ENCODE measurements at places on chromosomes 2 and 18.

- DNase-seq = no peak
These were observed 541.3 kb upstream of the SLC39A10 start for GRCh38 chr2:195115738-195116137.

DNA sequence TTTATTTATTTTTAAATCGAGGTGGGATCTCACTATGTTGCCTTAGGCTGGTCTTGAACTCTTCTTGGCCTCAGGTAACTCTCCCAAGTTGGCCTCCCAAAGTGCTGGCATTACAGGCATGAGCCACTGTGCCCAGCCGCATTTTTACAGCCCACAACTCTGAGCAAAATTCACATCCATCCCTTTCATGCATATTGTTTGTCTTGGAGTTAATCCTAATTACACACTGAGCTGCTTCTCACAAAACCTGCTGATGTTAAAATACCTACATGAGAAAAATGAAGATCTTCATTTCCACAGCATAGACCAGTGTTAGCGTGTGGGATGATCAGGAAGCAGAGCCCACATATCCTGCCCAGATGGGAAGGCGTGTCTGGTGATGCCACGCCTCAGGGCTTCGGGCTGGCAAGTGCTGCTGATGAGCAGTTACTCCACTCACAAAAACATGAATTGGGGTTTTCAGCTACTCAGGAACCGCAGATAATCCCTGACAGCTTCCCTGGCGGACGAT is 14.6 kb downstream of the ITGB1BP1 start:
- no peak for DNase-seq

- no peak for DNase-seq
These were observed 184.9 kb downstream of the AGAP1 start for GRCh38 chr2:235678712-235679111.

- DNase-seq = no peak
These were observed 30.7 kb downstream of the PTRHD1 start for GRCh38 chr2:24762518-24762917.

DNA sequence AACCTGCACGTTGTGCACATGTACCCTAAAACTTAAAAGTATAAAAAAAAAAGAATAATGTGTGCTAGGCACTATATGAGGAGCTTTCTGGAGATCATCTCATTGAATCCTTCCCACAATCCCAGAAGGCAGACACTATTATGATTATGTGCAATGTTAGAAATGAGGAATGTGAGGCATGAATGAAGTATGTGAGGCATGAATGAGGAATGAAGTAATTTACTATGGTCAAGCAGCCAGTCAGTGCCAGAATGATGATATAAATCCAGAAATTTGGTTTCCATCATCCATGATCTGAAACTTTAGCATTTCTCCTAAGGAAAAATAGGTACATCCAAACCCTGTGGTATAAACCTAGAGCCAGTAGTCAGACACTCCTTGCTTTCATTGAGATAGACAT is 42.0 kb downstream of the CCDC148 start:
- DNase-seq = no peak

- DNase-seq = no peak
These were observed 311.4 kb downstream of the LRRTM1 start for GRCh38 chr2:79993144-79993543.

DNA sequence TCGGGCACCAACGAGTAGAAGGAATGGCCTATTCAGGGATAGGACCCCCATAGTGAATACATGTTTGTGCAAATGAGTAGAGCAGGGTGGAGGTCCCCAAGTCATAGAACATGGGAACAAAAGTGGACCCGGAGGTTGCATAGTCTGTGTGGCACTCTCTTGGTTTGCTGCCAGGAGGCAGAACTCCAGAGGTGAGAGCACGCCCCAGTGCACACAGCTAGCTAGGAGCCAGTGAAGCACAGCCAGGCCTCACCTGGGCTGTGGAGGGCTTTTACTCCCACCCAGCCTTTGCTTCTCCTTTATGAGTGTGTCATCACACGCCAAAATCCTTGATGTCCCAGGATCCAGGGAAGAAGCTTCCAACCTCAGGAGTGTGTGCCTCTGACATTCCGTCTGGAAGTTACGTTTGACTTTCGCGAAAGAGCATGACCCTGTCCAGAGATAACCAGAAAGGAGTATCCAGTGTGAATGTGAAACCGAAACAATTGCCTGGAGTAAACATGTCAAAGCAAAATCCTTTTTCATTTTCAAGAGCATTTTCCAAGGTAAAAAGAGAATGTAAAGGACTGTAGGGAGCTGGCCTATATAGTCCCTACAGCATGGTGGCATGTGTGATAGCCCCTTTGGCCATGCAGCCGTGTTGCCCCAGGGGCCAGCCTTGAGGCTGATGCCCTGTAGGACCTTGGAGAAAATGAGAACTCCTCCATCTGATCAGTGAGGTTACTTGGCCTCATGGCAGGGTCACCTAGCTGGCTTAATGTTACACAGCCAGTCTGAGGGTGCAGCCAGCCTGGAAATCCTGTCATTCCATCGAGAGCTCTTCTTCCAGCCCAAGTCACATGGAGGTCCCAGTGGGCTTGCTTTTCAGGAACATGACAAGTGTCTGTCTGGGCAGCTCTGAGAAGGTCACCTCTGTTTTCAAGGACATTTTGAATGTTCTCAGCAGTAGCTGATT is 8.8 kb downstream of the TRIB2 start:
- no peak for DNase-seq

DNA sequence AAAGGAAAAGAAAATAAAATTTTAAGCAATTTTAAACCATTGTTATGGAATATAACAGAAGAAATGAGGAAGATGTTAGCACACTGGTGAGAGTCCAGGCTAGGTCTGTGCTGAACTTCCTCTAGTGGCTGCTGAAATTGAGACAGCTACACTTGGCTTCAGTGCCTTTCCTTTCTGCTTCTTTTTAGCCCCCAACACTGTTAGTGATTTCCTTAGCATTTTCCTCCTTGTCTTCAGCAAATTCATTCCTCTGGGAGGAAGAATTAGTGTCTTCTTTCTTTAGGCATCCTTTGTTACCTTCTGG is 47.6 kb downstream of the ITGAV start:
- no peak for DNase-seq

GRCh38 chr2:172404824-172405223 is 22.6 kb upstream of the ITGA6 start:
- no peak for DNase-seq

DNA sequence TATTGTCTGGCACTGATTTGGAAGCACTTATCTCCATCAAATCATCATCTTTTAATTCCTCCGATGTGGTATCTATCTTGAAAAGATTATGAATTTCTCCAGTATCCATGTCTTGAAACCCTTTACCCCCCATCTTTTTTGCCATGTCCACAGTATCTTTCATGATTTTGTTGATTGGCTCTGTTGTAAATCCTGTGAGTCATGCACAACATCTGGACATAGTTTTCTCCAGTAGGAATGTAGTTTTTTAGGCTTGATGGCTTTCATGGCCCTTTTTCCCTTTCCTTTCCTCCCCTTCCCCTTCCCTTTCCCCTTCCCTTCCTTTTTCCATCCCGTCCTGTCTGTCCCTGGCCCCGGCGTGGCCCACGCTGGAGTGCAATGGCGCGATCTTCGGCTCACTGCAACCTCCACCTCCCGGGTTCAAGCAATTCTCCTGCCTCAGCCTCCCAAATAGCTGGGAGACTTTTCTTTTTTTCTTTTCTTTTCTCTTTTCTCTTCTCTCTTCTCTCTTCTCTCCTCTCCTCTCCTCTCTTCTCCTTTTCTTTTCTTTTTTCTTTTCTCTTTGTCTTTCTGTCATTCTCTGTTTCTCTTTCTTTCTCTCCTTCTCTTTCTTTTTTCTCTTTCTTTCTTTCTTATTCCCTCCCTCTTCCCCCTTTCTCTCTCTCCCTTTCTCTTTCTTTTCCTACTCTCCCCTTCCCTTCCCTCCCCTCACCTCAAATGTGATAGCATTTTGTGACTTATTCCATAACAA is 18.4 kb upstream of the ZNF638 start:
- DNase-seq = no peak

DNA sequence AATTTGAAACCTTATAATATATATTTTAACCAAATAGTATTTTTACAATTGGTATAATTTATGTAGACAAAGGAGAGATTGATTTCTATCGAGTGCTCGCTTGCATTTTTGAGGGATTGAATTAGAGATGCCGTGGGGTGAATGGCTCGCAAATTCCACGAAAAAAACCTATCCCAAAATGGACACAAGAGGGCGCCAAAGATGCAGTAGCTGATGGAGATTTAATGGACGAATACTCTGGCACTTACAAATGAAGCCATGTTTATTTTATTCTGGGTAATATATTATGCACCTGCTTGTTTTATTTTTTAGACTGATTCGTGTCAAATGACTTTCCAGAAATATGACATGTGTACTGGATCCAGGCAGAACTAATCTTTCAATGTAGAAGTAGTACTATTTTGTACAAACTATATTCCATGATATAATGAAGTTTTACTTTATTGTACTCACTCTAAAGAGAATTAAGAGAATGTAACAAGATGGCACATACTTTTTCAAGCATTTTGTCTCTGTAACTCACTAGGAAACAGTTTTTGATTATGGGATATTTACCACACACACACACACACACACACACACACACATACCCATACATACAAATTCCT is 505.4 kb downstream of the PLCL1 start:
- peak; percentile 51 for DNase-seq

DNA sequence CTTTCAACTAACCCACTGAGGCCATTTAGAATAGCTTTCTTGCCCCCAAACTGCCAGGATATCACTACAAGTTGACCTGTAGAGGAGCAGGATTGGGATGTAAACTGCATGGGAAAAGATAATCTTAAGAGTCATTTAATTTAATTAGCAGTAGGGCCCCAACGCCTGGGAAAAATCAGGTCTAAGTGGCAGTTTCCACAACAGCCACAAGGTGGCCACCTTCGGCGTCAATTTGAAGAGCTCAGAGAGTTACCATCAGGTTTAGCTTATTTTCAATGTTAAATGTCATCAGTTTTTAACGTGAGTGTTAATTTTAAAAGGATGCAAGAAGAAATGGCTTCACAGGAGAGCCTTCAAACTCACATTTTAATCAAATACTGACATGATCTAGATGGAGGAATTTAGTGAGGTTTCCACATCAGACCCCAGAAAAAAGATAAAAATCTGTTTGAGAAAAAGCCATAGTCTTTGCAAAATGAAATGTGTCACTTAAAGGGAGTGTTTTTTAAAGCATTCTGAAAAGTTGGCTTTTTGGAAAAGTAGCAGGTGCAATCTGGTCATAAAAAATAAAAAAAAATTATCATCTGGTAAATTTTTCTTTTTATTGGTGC is 77.3 kb upstream of the UPP2 start:
- peak; percentile 29 for DNase-seq

GRCh38 chr2:241645056-241645914 is 7.8 kb downstream of the ATG4B start:
- no peak for DNase-seq

DNA sequence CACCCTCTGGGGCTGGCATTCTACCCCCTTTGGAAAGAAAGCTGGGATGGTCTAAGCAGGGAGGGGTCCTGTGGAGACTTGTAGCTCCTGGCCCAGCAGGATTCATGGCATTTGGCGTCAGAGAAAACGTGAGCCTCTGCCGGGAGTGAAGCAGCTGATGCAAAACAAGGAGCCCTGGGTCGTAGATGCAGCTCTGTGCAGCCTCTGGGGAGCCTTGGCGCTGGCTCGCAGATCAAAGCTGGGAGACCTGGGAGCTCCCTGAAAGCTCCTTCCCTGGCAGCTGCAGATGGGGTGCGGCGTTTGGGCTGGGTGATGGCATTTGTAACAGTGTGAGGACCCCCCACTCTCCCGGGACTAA is 148.3 kb downstream of the KLHL29 start:
- DNase-seq = no peak

DNA sequence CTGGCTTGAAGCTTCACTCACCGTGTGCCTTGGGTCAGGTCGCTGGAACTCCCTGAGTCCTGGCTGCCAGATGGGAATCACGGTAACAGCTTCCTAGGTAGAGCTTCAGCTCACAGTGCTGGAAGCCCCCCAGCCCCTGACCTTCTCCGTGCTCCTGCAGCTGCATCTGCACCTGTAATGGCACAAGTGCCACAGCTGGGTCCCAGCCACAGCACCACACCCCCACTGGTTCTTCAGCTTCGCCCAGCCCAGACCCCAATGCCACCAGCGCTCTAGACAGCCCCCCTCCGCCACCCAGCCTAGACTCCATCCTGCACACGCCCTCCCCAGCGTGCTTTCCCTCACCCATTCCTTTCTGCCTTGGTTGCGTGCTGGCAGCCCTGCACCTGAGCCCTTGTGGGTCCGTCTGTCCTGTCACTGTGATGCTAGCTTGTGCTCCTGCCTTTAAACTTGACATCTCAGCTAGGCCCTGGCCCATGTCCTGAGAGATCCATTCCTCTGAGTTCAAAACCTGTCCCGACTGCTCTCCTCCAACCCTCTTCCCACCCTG is 7.6 kb upstream of the ESPNL start:
- no peak for DNase-seq

GRCh38 chr2:7838669-7839068 is 843.2 kb upstream of the ID2 start:
- DNase-seq = no peak

GRCh38 chr2:239693761-239694415 is 293.1 kb upstream of the HDAC4 start:
- no peak for DNase-seq

DNA sequence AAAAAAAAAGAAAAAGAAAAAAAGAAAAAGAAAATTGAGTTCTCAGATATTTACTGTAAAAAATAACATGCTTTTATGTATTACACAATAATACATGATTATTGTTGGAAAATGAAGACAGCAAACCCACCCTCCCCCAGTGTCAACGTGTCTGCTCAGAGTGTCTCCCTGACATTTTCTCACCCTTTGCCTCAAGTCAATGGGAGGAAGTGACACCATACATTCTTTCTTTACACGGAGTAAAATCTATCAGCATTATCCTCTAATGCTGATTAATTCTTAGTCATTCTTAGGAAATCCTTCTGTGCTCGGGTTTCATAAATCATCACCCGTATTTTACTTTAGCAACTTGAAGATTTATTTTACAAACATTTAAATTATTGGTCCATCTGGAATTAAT is 32.0 kb downstream of the CTAGE1 start:
- no peak for DNase-seq

DNA sequence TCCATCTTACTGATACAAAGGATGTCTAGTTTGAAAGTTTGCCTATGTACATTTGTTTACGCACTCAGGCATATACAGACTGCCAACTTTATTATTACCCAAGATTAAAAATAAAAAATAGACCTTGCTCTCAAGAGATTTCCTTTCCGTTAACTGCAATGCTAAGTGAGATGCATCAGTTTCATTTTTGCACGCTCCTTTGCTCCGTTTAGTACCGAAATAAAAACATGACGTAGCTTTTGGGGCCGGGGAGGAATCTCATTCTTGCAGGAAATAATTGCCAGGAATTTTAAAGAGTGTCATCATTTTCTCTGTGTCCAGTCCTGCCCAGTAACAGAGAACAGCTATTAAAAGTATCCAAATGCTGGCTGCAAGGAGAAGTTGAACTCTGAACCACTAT is 169.5 kb downstream of the SLC8A1 start:
- DNase-seq = no peak

DNA sequence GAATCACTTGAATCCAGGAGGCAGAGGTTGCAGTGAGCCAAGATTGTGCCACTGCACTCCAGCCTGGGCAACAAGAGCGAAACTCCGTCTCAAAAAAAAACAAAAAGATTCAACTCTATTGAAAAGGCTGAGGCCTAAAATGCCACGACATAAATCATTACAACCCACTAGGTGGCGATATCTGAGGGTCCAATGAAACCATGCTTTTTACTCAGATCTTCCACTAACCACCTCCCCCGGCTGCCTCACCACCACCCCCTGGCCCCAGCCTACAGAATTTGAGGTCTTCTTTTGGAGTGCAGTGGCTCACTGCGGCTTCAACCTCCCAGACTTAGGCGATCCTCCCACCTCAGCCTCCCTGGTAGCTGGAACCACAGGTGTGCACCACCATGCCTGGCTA is 57.5 kb downstream of the AP1S3 start:
- no peak for DNase-seq

Data from stimulated activated CD4-positive, alpha-beta T cell treated with anti-CD3 and anti-CD28 coated beads, Interleukin-12 subunit alpha, Interleukin-12 subunit beta, amount 100 ng/mL, for 24 hours (primary cell).